ENCODE measurements at places on chromosomes 3 and 15.
A peak's percentile ranks its signal among the peaks of the same experiment; 100 is the strongest.

DNA sequence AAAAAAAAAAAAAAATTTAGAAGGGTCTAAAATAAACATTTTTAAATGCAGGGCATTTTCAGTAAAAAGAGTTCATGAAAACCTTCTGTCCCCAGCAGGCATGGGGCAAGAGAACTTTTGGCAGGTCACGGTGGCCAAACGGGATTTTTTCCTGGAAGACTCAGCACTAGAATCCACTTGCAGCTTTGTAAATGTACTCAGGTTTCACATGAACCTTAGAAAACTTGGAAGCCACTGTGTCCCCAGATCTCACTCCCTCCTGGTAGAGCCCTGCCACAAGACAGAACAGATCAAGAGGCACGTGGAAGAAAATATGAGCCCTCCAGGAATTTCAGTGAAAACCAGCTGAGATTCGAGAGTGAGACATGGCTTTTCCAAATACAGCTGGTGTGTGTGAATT, 2.1 kb upstream of the GNB5 start:
- no peak for DNase-seq

DNA sequence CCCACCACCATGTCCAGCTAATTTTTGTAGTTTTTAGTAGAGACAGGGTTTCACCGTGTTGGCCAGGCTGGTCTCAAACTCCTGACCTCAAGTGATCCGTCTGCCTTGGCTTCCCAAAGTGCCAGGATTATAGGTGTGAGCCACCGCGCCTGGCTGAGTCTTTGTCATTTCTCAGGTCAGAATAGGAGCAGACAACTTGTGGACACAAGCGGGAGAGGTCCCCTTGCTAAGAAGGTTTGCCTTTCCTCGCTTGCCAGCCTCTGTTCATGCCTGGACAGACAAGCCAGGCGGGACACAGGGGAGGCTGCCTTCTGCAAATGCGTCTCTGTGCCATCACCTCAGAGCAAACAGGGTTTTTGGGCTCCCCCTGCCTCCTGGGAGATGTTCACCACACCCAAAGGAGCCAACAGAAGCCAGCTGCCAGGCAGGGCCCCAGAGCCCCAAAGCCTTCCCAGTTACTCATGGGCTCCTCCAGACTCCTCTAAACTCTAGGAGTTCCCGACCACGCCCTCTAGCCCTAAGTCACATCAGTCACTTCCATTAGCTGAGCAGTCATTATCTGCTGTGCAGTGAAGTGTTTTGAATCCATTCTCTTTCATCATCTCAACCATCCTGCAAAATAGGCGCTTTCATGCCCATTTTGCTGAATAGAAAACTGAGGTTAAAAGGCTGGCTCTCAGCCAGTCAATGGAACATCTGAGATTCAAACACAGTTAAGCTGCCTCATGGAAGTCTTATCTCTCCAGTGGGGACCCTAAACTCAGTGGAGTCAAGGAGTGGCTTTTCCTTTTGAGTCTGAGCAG, 245.0 kb downstream of the UACA start:
- DNase-seq: no peak

- DNase-seq: no peak
Observed at GRCh38 chr3:188008582-188009213, 145.3 kb upstream of the LPP start.

DNA sequence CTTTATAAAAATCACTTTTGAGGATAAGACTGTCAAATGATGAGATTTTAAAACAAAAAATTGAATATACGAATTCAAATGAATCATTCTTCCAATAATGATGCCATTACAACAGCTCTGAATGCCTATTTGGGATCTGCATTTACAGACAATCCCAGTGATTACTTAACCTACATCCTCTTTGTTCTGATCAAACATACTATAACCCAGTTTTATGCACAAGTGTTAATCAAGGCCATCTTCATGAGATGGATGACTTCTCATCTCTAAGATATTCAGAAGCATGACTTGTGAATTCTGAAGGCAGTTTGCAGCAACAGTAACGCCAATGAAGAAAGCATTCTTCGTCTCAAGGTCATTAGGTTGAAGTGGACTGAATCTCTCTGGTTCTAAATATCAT, 90.3 kb upstream of the MEX3B start:
- no peak for DNase-seq

GRCh38 chr3:34301313-34301712, 502.9 kb downstream of the PDCD6IP start:
- no peak for DNase-seq

DNA sequence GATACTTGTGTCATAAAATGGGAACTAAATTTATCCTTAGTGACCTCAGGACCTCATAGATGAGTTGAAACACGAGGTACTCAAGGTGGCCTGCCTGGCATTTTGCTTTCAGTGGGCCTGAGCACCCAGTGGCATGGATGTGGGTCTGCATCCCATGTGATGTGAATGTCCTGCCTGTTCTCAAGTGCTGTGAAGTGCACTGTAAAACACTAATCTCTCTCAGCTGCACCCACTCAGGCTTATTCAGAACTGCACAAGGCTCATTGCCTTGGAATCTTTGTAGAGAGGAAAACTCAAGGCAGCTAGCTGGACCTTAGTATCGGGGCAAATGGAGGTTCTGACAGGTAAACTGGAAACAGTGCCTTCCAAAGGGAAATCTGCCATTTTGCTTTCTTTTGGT, 767.0 kb downstream of the TUSC7 start:
- no peak for DNase-seq

DNA sequence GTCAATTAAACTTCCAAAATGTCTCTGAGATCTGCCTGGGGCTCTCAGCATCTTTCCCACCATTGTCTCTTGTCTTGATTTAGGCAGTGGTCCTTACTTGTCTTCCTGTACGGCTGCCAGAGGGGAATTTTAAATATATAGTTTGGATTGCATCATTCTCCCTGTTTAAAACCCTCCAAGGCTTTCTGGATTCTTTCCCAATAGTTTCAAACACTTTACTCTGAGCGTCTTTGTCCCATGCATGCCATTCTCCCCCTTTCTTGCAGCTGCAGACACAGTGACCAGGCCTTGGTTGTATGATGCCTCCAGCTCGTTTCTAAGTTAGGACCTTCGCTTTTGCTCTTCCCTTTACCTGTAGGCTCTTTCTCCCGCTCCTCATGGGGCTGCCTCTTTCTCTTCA, 323.3 kb upstream of the CTNNB1 start:
- no peak for DNase-seq

GRCh38 chr3:40242638-40243037, 66.9 kb upstream of the EIF1B start:
- no peak for DNase-seq

GRCh38 chr3:60792249-60792852, 458.9 kb downstream of the FHIT start:
- DNase-seq: no peak

DNA sequence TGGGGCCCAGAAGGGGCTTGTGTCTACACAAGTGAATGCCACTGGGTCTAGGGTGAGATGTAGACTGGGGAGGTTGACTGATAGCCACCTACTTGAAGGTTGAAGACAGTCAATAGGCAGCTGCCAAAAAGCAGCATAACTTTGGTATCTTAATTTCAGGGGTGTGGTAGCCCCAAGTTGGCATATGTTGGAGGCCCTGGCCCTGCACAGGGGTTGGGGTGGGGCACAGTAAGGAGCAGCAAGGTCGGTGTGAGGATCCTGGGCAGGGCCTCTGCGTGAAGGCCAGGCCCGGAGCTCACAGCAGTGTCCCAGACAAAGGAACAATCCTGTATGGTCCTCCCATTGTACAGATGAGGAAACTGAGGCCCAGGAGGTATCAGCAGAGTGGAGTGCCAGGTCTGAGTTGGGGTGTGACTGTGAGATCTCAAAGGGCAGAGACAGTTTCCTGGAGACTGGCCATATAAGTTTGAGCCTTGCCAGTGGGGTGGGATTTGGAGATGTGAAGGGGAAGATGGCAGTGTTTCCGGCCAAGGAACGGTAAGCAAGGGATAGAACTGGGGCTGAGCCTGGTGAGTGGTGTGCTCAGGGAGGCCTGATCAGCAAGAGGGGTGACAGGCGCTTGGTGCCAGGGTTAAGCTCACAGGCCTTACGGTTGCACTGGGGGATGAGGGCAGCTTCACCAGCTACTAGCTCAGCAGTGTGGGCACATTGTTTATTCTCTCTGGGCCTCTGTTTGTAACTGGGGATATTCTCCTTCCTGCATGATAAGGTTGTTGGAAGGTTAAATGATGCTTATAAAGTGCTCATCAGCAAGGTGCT, 1.7 kb downstream of the KLHL40 start:
- no peak for DNase-seq

DNA sequence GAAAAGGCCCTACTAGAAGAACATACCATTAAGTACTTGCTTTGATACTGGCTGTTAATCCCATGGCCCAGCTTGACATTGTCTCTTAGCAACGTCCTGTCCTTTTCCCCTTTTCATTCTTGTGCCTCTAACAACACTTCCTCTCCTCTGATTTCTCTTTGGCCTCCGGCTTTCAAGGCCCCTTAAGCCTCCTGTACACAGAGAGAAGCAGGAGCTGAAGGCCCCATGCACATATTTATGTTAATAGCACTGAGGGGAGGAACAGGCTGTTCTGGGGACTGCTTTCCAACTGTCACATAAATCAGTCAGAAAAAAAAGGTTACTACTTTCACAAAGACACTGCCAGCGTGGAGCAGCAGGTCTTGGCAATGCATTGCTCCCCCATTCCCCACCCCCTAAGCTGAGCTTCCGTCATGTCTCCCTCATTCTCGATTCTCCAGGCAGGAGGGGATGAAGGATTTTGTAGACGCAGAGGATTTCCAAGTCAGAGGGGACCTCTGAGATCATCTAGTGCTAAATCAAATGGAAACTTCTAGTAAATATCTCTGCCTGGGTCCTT, 257.4 kb upstream of the ADAMTS9 start:
- no peak for DNase-seq

DNA sequence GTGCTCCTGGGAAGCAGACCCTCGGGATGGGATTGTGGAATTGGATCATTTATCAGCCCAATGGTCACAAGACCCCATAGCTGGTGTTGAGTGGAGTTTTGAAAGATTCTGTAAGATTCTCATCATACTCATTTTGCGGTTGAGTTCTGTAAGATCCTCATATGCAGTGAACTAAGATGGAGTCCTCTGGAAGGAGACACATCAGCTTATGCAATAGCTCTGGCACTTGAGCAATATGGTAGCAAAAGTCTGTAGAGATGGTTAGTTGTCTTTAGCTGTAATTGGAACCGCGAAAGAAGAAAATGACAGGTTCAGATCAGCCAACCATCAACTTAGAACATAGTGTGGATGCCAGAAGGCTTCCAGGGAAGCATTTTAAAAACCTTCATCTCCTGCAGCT, 184.5 kb upstream of the TSC22D2 start:
- DNase-seq: no peak

DNA sequence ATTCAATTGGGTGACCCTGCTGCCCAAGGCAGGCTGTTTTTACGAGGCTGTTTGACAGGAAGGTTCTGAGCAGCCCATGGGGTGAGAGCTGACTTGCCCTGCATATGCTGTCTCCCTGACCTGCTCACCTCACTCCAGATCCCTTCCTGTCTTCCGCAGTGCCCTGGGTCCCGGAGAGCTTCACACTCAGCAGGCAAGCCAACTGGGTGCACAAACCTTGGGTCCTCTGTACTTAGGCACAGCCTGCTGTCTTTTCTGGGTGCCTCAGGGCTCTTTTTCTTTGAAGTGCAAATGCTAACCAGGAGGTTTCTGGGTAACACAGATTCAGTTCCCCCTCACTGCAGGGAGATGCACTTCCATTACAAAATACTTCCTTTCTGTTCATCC, 32.8 kb downstream of the ZXDC start:
- DNase-seq: no peak

GRCh38 chr3:54541369-54541768, 386.5 kb downstream of the LRTM1 start:
- no peak for DNase-seq

DNA sequence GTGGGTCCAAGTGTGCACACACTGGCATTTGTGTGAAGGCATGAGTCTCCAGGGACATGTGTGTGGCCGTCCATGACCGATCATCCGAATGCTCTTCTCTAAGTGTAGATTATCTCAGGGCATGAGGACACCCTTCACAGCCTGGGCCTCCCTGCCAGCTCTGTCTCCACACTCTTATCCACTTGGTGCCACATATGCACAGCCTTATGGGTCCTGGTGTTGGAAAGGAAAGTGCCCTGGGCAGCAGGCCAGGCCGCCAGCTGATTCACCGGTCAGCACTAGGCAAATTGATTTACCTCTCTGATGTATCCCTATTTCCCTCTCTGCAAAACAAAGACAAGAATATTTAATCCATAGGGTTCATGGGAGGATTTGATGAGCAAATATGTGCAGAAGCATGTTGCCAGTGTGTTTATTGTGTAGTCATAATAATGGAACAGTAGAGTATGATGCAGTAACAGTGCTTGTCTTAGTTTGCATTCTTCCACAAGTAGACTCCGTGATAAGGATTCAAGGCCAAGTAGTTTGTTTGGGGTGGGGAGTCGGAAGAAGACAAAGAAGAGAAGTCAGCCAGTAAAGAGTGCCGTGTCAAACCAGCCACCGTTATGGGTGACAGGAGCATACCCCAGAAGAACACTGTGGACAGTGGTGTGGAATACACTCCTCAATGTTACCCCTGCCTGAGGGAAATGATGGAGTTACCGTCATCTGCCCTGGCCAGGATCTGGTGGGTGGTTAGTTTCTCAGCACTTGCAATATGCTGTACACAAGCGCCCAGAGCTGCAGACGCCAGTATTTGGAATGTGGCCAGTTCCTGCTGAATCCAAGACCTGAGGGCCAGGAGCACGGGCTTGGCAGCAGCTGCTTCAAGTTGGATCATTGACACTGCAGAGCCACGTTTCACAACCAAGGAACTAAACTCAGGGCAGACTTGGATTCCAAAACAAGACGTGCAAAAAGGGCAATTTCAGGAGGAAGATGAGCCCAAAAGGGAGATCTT, 85.1 kb downstream of the MTHFS start:
- DNase-seq: no peak

DNA sequence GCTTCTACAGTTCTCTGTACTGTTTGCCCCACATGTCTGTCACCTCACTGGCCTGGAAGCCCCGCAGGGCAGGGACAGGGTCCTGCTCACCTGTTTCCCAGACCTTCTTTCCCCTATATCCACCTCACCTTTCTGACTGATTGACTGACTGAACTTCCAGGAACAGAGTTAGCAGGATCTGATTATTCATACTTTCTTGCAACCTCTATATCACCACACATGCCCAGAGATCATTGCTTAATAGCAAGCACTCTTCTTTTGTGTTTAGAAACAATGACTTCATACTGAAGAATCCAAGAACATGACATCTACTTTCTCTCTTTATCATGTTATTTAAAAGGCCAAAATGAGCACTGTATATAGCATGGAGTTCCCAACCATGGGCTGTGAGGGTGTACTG, 18.0 kb upstream of the CLEC3B start:
- peak; percentile 50 for DNase-seq

DNA sequence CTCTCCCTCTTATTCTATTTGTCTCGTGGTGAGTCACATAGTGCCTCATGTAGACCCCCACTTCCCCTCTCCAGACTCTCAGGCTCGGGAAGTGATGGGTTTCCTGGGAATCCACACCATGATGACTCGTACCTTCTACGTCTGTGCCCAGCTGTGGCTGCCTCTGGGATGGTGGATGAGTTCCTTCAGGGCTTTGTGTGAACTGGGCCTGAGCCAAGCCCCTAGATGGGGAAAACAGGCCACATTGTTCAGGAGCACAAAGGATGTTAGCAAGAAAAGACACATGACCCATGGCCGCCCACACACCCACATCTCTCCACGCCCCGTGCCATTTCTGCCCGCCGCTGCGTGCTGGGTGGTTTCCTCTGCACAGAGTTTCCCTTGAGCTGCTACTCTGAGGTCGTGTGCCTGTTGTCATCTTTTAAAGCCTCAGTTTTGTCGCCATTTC, 10.5 kb downstream of the ISG20 start:
- DNase-seq: peak; percentile 88

GRCh38 chr15:66590435-66590834, 24.6 kb upstream of the LCTL start:
- no peak for DNase-seq

- peak; percentile 92 for DNase-seq
Observed at GRCh38 chr3:12662593-12663400, 1.1 kb downstream of the RAF1 start.

Measured in NCI-H226 (cell line).